Activated CD8-positive, alpha-beta T cell treated with anti-CD3 and anti-CD28 coated beads for 36 hours (primary cell): ENCODE measurements at places on chromosomes 3 and 15. TPM values are rescaled to one million over a fixed set of nuclear protein-coding genes. Genes with fewer than 3 reads are reported as not detected.

DNA sequence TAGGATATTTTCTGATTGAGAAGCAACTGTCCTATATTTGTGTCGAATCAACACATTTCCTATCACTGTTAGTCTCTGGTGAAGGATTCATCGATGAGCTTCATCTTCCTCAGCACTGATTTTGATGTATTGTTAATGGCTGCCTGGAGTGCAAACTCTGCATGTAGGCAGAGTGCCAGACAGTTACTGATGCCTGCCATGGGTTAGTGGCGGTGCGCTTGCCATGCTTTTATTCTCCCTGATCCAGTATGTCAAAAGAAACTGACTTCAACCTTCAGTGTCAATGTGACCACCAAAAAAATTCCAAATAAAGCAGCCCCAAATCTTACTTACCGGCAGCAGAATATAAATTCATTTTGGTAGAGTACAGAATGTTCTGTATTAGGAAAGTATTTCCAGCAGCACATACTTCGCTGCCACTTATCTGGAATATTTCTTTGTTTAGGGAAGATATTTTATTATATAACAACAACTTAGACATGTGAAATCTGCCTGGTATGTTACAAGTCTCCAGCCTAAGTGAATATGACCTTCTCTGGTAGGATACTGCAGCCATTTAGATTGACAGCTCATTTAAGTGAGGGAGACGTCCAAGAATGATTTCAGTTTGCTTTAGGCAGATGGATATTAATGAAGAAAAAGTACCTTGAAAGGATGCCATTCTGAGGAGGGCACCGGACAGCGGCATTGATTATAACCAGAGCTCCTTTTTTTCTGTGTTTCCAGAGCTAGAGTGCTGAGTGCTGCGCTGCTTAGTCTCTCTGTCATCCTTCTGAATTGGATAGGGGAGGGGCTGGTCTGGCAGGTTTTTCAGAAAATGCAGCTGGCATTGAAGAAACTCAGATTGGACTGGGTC lies 59.9 kb downstream of the ARHGEF26 start:
- no peak for DNase-seq

DNA sequence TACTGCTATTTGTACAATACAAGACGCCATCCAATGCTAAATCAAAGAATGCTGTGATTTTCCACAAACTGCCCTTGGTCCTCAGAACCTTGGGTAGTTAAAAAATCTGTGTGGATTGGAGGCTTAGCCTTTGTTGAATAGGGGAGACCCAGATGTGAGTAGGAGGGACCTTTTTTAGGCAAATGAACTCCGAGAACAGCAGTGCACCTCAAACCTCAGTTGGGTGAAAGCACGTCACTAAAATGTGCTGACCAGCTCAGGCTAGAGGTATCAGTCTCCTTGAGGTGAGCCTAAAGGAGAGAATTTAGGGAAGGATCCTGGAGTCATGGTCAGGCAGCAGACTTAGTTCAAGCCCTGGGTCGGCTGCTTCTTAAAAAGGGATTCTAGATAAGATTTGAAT lies 200.7 kb downstream of the SOX2 start:
- no peak for DNase-seq

- no peak for DNase-seq
Observed at GRCh38 chr3:197203714-197204146, 94.7 kb downstream of the DLG1 start.

DNA sequence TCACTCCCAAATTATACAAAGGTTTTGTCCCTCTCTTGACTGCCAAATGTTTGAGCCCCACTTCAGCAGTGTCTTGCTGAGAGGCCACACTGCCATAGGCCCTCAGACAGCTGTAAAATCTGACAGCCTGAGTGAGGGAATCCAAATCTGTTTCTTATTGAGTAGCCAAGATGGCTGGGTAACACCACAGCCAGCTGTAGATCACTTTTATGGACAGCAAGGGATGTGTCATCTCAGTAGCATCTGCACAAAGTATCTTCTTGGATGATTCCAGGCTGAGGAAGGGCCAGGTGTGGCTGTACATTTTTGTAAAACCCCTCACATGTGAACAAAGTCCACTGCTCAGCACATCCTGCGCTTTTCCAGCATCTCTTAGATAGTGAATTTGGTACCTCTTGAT lies 237.0 kb upstream of the LRTM1 start:
- no peak for DNase-seq

GRCh38 chr3:53696401-53697172 lies 149.6 kb downstream of the CHDH start:
- DNase-seq: no peak

Gene HRG
- not detected for total RNA-seq

DNA sequence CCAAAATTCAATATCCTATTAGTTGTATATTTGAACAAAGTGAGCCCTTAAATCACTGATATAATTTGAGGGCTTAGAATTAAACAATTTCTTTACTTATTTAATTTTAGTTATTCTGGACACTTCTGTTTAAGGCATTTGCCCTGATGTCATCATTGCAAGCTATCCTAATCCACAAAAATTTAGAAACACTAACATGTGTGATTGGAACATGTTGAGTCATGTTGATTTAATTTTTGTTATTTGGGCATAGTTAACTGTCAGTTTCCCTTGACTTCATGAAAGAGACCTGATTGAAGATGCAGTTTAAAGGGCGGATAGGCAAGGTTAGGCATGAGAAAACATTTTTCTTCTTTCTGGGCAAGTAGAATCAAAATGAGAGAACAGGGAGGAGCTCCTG lies 682.6 kb downstream of the ROBO1 start:
- no peak for DNase-seq

- DNase-seq: peak; percentile 5
Observed at GRCh38 chr3:29515451-29515850, 234.6 kb downstream of the RBMS3 start.

DNA sequence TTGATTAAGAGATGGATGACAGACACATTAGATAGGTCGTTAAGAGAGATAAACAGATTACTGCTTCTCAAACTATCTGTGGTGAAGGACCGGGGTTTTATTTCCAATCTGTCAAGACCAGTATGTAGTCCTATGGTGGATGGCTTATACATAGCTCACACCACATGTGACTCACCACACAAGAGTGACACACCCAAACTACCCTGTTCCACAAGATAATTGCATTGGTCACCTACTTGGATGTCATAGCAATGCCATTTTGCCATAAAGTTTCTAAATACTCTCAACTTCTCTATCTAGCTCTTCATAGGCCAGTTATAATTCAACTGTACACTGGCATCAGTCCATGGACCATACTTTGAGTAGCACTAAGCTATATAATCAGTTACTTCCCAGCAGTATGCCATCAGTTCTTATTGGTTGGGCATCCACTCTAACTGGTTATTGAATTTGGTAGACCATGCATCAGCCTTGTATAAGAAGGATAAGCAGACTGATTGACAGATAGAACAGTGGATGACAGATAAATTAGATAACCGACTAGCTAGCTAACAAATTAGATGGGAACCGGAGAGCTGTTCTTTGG lies 11.6 kb downstream of the WWTR1 start:
- DNase-seq: no peak

DNA sequence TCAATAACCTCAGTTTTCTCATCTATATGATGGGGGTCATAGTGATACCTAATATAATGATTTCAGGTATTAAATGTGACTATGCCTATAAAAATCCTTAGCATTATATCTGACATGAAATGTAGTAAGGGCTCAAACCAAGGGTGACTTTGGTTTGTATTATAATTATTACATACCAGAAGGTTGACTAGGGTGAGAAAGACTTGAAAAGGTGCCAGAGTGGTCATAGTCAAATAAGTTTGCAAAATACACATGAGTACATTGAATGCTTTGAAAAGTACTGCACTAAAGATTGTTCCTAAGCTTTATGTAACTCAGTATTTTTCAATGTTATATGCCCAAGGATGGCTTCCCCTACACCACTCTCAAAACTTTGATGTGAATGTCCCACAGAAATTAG lies 297.2 kb downstream of the ARPP21 start:
- DNase-seq: no peak

- no peak for DNase-seq
Observed at GRCh38 chr3:98026425-98027084, 8.6 kb downstream of the GABRR3 start.

- DNase-seq: peak; percentile 45
Observed at GRCh38 chr15:40282869-40283614, at the start of gene ANKRD63. Gene ANKRD63 (minus strand): TSS chr15:40283064. CDS start chr15:40282586, 478 bp downstream.
